ENCODE measurements at places on chromosomes 16 and 17.
A peak's percentile ranks its signal among the peaks of the same experiment; 100 is the strongest.

DNA sequence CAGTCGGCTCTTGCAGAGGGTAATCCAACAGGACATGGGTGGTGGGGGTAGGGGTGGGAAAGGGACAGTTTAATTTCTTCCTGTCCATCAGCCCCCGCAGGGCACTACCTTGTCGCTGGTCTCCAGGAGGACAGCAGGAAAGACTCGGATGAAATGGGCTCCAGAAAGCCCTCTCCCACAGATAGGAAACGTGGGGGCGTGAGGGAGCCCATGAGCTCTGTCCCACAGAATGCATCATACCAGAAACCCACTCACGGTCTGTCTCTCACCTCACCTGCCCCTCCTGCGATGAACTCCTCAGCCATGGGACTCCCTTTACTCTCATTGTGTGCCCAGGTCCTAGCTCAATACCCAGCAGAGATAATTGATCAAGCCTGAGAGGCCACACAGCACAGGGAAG is 240.1 kb downstream of the GSG1L start:
- peak; percentile 46 for DNase-seq

DNA sequence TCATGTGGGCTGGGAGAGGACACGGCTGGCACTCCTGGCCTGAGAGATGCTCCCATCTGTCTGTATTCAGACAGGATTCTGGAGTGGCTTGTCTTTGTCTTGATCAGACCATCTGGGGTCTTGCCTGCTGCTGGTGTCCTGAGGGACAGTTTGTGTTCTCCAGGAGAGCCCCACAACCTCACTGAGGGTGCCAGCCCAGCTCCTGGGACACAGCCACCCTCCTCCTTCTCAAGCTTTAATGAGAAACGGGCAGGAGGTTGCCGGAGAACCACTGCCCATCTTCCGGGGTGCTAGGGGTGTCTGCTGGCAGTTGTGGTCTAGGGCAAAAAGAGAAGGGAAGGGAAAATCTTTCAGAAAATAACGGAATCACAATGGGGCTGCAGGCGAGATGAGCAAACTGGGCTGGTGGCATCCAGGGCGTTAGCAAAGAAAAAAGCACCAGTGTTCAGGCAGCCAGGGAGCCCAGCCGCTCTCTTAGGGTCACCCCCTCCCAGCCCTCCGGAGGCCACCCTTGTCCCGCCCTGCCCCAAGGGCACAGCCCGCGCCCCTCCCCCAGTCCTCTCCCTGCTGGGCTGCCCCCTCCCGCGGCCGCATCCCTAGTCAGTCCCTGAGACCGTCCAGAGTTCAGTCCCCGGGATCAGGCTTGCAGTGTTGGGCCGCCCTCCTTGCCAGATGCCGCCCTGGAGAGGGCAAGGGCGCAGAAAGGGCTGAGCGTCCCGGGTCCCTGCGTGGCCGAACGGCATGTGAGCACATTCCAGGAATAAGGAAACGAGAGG is 824.7 kb downstream of the KCNJ18 start:
- DNase-seq = no peak

GRCh38 chr16:67668495-67669157 is 2.0 kb downstream of the C16orf86 start:
- DNase-seq = no peak

DNA sequence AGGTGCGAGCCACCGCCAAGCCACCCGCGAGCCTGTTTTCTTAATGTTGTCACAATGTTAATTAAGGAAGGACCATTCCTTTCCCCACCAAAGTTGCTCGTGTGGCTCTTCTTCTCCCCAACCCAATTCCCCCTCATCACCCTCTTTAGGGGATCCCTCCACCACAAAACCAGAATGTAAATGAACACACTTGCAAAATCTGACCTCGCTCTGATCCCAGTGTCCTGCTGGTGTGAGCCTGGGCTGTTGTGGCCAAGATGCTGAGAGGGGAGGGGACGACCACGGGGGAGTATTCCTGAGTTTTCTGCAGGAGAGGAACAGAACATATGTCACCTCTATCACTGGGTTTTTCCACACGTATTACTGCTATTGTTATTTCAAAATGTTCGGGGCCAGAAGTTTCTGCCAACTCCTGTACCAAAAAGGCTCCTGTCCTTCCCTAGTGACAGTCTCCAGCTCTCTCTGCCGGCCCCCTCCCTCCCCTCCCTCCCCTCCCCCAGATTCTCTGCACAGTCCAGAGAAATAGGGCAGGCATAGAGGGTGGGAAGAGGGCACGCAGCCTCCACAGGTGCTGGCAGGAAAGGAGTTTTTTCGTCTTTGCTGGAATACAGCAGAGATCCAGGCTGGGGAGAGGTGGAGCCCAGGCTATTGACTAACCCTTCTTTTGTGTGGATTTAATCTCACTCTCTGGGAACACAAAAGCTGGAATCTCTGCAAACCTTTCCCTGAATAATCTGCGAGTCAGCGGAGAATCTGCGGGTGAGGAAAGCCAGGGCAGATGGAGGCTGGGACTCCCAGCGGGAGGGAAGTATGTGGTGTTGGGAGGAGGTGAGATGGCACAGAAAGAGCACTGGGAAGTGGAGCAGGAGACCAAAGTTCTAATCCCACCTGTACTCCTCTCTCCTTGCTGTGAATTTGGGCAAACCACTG is 4.5 kb upstream of the CA4 start:
- DNase-seq = no peak

- no peak for DNase-seq
Measured at GRCh38 chr17:55159251-55159650, 105.5 kb upstream of the HLF start.

GRCh38 chr16:30921748-30922419 is 1.5 kb upstream of the FBXL19 start:
- DNase-seq = no peak

DNA sequence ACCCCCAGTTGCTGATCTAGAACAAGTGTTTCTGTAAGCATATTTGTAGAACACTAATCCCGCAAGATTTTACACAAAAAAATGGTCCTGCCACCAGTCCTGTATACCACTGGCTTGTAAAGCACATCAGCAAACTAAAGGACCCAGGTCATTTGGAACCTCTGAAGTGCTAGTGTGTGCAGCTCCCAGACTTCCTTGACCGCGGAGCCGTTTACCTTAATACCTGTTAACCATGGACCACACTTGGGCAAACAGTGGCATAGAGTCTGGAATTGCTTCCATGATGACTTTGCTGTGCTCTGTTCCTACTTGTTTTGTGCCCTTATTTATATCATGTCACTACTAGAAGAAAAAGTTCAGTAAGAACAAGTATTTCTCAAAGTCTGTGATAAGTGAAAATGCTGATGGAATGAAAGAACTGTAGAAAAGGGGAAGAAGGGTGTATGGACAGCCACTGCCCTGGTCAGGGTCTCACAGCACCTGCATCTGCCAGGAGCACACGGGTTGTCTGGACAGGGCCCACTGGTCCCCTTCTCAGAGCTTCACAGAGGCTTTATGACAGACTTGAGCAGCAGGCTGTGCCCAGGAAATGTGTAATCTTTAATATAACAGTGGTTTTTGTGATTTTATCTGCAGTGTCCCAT is 29.3 kb downstream of the ALDH3A2 start:
- no peak for DNase-seq

DNA sequence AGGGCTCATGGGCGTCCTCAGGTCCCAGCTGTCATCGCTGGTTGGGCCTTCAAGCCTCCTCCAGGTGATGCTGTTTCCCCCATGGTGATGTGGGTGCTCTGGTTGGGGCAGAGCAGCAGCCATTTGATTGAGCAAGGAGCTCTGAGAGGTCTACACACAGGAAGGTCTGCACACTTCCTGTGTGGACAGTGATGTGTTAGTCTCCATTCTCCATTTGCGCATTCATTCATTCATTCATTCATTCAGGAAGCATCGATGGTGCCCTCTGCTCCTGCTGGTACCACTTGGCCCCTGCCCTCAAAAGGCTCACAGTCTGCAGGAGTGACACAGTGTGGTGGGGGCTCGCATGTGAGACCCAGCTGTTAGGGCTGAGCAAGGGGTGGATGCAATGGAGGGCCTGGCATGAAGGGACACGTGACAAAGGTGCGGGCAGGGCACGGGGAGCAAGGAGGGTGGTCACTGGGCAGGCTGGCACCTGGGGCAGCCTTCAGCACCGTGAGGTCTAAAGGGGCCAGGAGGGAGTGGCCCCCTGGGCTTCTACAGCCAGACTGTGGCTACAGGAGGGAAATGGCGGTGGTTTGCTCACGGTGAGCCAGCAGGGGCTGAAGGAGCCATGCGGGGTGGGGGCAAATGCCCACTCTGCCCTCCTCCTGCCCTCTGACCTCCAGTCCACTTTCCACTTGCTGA is 1.5 kb downstream of the ADGRG3 start:
- DNase-seq = no peak

DNA sequence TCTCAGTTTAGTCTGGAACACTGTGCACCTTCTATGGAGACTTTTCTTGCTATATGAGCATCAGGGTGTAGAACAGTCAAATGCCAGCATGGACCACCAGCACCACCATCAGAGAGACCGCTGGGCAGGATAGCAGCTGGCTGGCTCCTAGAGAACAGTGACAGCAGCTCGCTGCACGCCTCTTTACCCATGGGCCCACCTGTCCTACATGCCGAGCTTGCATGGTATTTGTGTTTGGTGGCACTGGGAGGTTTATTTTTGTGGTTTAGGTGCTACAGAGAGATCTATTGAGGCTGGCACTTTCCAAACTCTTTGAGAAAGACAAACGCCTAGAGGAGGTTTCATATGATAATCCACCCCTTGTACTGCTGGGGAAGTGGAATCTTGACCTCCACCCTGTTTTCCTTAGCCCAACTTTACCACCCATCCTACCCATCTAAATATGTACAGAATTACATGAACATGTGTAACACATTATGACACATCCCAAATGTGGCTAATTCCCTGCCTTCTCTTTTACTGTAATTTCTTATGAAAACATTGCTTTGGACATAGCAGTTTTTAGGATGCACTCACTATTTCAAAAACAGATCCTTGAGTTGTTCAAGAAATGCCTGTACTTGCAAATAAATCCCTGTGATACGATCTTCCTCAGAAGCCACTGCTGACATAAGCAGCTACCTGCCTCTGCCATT is 46.3 kb downstream of the COG7 start:
- DNase-seq = no peak

GRCh38 chr16:7534749-7535148 is 202.1 kb downstream of the RBFOX1 start:
- no peak for DNase-seq

DNA sequence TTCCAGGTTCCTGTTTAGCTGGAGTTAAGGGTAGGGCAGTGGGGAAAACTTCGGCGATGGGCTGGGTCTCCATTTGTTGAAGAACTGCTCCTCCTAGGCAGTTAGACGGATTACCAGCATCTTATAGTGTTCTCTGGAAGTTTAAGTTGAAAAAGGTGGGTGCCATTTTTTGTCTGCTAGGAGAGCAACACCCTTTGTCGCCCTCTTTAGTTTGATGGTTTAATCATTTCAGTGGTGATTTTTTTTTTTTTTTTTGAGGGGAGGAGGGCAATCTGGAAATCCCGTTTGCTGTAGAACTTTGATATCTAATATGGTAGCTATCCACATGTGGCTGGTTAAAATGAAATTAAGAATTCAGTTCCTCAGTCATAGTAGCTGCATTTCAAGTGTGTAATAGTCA is 4.1 kb downstream of the UBFD1 start:
- DNase-seq = no peak

- peak; percentile 46 for DNase-seq
Measured at GRCh38 chr16:27427538-27427937, 25.6 kb downstream of the IL21R start.

GRCh38 chr17:48100591-48101011 is 677 bp downstream of the CBX1 start:
- peak; percentile 88 for DNase-seq

DNA sequence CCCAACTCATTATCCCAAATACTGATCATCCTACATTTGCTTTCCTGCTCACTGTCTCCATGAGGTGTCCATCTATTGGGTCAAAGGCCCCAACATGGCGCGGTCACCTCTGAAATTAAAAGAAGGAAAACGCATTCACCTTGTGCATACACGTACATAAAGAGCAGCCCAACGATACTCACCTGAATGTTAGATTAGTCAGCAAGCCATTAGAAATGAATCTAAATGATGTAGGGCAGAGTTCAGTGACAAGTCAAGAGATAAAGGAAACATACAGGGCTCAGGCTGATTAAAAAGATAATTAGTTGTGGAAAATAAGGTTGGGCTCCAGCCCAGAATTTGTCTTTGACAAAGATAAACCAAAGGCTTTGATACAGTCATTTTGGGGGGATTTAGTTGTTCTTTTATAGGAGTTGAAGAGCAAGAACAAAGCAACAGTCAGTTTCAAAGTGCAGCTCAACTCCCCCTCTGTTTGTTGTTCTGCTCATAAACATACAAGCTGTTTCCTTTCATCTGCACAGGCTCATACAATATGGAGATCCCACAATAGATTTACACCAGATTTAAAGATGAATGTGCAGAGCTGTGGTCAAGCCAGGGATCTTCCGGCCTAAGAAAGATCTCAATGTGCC is 21.1 kb downstream of the NXPH3 start:
- no peak for DNase-seq

DNA sequence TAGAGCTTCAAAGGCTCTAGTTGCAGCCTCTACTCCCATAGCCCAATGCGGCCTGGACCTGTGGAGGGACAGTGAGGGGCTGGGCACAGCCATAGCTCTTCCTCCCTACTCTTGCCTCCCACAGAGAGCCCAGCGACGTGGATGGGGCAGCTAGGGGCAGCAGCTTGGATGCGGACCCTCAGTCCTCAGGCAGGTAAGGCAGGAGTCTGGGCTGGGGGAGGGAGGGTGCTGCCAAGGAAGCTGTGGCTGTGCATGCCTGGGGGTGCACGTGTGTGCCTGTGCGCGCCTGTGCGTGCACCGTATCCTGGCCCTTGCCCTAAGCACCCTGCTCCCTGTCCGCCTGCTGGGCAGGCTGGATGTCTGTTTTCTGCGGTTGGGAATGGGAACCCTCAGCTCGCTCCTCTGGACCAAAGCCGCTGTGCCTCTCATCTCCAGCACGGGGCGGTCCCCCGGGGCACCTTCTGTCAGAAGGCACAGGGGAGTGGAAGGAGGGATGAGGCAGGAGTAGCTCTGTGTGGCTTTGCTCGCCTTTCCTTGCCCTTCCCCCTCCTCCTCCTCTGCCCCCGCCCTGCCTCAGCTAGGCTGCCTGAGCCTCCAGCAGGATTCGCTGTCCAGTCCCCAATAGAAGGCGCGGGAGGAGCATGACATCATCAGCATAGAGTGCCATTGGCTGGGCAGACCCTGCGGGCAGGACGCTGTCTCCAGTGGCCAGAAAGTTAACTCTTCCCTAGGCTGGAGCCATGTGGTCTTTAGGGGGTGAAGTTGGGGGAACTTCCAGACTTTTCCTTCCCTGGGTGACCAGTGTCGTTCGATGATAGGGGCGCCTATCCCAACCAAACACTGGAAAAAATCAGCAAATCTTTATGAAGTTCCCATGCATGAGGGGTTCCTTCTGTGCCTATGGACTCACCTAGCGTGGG is 797 bp downstream of the PRCD start:
- DNase-seq = peak; percentile 96
